Stimulated activated CD4-positive, alpha-beta T cell treated with anti-CD3 and anti-CD28 coated beads, Interleukin-1b, Interleukin-23, amount 100 ng/mL, for 1 hour (primary cell): ENCODE measurements at places on chromosomes 12 and 14.

DNA sequence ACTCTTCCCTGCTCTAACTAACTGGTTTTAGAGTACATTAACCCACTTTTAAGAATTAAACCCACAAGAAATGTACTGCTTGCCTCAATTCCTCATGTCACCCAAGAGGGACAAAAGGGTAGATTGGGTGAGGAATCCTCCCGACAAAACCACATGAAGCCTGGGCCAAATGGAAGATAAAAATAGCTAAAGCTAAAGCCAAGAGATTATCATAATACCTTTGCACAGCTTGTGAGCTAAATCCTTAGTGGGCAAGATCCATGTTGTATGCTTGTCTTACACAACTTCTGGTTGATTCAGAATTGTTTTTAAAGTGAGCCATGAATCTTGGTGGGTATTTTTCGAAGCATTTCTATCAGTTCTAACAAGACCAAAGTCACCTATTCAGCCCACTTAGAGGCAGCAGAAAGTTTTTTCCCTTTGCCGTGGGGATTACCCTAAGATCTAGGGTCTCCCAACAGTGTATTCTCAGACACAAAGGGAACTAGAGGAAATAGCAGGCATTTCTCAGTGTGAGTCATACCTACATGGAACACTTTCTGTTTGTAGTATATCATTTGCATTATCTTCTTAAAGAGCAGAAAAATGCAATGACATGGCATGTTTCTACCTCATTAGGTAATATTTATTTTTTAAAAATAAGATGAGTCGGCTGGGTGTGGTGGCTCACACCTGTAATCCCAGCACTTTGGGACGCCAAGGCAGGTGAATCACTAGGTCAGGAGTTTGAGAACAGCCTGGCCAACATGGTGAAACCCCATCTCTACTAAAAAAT lies 616.6 kb downstream of the KCNH5 start:
- no peak for DNase-seq

DNA sequence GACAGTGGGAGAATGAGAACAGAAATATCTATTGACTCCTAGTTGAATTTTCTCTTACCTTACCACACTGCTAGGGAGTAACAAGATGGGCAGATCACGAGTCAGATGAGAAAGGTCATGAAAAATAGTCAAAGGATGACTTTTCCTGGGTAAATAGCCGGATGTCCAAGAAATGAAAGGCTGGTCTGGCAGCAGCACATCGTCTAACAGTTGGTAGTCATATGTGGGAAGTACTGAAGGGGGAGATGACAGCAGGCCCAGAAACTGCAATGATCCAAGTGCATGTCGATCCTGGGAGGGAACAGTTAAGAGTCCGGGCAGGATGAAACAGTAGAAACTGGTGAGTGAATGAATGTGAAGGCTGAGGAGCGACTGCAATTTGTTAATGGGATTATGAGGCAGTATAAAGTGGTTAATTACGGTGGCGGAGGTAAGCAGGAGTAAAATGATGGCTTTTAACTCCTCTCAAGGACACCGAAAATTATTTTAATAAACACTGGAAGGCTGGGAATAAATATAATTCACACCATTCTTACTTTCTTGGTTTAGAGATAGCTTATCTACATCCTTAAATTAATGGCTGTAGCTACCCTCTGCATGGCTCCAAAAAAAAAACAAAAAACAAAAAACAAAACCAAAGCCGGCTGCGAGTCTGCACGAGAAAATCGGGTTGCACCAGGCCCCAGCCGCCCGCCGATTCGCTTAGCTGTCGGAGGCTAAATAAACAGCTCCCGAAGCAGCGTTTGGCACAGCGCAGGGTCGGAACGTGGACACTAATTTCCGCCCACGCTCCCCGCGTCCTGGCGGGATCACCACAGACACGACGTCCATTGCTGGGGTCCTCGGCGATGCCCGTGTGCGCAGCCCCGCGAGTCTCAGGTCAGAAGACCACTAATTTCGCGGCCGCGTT lies 1.0 kb upstream of the ERC1 start:
- DNase-seq = peak; percentile 4

DNA sequence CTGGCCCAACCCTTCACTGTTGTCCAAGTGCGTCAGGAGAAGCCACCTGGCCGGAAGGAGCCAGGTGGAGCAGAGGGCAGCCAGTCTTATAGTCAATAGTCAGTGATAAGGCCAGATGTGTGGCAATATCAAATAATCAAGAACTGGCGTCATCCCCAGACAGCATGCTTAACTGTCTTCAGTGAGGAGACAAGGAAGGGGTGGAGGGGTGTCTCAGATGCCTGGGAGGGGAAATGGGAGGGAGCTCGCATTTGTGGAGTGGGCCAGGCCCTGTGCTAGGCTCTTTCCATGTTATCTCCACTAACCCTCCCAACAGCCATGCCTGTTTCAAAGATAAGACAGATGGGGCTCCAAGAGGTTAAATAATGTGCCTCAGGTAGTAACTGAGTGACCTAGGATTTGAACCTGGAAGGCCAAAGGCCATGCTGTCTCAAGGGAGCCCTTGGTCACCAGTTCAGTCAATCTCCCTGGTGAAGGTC lies 48.9 kb upstream of the FOS start:
- DNase-seq = no peak

- no peak for DNase-seq
These were observed 20.8 kb downstream of the RAB35 start for GRCh38 chr12:120095736-120096135.

DNA sequence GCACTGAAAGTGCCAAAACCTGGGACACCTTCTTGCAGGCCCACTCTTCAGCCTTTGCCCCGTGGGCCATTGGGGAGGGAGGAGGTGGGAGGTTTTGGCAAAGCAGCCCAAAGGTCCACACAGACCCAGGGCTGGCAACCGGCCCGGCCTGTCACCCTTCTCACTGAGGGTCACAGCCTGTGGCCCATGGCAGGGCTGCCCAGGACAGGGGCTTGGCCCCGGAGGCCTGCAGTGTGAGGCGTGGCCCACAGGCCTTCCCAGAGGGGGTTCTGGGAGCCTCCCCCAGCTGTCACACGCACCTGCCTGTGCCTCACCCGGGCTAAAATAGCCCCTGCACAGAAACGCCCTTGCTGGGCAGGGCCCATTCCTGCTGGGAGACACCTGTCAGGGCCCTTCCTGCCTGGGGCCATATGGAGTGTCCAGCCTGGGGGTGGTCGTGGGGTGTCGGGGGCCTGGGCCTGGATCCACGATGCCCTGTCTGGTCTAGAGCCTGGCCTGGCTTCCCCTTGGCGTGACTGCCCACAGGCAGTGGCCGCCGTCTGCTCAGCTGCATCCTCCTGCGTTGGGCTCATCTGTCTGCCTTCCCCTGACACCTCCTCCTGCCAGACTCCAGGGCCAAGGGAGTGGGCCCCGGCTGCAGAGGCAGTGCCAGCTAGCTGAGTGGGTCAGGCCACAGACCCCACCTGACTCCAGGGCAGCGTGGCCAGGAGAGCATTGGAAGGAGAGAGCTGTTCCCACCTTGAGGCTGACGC lies 19.2 kb downstream of the PACS2 start:
- no peak for DNase-seq

DNA sequence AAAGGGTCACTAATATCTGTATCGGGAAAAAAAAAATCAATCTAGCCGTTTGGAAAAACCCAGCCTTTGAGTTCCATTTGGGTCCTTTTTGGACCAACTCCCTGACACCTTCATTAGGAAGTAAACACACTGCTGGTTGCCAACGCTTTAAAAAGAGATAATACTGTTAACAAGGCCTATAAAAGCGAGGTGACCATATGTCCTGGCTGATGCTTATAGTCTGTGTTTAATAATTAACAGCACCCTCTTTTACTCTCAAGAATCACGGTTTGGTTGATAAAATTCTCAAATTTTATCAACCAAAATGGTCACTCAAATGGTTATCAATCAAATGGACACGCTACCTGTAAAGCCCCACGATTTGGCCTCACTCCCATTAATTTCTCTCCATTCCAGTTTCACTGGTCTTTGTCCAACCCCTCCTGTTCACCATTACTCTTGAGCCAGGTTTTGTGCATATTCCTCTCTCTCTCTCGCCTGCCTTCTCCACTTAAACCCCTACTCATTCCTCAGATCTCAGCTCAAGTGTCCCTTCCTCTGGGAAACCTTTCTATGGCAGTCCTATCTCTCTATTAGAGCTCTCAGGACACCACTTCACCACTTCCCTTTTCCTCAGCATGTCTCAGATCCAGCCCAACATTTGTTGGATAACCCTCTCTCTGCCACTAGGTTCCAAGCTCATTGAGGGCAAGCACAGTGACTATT lies 9.5 kb downstream of the BTG1 start:
- DNase-seq = no peak

DNA sequence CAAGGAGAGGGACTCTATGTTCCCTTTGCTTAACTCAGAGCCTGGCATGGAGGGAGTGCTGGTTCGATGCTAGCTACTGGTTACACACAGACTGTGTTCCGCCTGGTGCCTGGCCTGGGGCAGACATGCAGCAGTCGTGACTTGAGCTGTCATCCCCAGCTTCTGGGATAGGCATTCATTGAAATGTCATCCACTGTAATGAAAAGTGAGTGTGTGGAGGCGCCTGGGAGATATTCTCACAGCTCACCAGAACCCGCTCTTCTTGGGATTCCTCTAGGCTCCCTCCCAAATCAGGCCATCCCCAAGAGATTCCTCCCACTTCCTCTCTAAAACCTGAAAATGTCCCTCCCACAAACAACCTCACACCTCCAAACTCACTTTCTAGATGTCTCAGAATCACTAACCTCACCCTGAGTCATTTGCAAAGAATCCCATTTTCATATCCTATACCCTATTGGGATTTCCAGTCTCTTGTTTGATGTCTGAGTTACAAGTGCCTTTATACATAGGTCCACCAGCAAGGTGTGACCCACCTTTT lies 82.8 kb downstream of the CRACR2A start:
- DNase-seq = no peak

DNA sequence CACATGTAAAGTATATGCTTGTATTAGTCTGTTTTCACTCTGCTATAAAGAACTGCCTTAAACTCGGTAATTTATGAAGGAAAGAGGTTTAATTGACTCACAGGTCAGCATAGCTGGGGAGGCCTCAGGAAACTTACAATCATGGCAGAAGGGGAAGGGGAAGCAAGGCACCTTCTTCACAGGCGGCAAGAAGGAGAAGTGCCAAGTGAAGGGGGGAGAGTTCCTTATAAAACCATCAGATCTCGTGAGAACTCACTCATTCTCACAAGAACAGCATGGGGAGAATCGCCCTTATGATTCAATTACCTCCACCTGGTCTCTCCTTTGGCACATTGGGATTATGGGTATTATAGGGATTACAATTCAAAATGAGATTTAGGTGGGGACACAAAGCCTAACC lies 229.5 kb upstream of the PLXNC1 start:
- DNase-seq = no peak

- no peak for DNase-seq
These were observed 198.6 kb downstream of the ESR2 start for GRCh38 chr14:64095620-64096019.

DNA sequence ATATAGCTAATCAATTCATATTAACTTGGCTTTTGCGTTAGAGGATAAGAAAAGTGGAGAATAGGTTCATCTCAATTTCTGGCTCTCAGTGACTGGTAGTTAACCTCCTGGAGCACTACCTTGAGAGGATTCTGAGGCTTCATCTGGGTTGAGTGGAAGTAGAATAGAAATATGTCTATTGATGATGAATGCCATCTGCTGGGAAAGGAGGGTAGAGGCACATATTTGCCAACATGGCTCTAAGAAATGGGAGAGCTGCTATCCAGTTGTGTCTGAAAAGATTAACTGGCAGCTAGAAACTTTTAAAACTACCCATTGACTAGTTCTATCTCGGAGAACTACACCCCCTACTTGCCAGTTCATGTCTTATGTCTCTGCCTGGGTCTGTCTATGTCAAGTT lies 530.1 kb downstream of the NRXN3 start:
- no peak for DNase-seq

DNA sequence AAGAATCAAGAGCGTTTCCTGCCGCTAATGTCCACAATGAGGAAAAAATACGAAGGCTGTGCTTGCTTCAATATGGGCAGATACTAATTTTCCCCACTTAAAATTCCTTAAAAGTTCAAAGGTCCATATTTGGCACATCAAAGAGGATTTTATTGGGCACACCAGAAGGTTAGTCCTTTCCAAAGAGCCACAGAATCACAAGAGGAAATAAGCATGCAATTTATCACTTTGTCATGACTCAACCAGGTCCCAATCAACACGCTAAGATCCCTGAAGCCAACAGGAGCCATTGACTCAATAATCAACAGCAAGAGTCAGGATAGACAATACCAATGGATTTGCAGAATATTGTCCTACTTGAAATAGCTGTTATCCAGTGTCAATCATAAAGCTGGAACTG lies 80.6 kb downstream of the MAP1LC3B2 start:
- DNase-seq = no peak

DNA sequence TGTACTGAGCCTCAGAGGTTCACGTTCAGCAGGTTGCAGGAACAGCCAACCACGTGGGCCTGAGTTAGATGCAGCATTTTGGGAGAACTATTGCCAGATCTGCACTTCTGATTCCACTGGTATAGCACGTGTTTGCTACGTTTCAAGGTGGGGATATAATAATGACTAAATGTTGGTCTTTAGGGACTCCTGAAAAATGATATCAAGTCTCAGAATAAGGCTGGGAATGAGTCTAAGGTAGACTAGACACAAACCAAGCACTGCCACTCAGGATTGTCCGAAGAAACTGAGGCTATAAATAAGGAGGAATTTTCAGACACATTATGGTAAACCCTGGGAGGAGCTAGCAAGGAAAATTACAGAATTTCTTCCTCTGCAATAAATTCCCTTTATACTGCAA lies 98.1 kb downstream of the ESR2 start:
- no peak for DNase-seq

GRCh38 chr12:75658286-75658685 lies 146.9 kb upstream of the KRR1 start:
- DNase-seq = no peak

GRCh38 chr12:131084341-131085011 lies 130.8 kb downstream of the ADGRD1 start:
- DNase-seq = no peak

DNA sequence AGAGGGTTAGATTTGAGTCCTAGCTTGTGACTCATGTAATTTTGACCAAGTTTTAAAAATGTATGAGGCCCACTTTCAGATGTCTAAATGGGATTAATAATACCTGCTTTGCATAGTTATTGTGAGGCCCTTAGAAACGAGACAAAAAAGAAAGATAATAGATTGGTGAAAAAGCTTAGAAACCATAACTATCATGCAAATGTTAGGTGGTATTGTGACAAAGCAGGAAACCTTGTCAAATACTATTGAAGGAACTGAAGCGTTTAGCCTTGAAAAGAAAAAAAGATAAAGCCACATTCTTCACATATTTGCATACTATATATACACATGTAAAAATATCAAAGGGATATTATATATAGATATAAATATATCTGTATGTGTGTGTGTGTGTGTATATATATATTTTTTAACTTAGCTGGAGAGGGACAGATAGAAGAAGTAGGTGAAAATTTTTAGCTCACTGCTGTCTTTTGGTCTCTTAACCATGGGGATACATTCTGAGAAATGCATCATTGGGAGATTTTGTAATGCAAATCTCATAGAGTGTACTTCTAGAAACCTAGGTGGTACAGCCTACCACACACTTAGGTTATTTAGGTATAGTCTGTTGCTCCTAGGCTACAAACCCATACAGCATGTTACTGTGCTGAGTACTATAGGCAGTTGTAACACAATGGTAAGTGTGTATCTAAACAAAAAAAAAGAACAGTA lies 270.3 kb downstream of the CCDC91 start:
- no peak for DNase-seq

- DNase-seq = no peak
These were observed 187.3 kb upstream of the EGLN3 start for GRCh38 chr14:34138175-34138574.
